Activated CD4-positive, CD25-positive, alpha-beta regulatory T cell treated with anti-CD3 and anti-CD28 coated beads, Interleukin-2, amount 50 U/mL, for 72 hours (primary cell): ENCODE measurements at places on chromosomes 7 and 10.
A peak's percentile ranks its signal among the peaks of the same experiment; 100 is the strongest.

- peak; percentile 36 for DNase-seq
These were observed 7.2 kb upstream of the MBL2 start for GRCh38 chr10:52779541-52780390.

DNA sequence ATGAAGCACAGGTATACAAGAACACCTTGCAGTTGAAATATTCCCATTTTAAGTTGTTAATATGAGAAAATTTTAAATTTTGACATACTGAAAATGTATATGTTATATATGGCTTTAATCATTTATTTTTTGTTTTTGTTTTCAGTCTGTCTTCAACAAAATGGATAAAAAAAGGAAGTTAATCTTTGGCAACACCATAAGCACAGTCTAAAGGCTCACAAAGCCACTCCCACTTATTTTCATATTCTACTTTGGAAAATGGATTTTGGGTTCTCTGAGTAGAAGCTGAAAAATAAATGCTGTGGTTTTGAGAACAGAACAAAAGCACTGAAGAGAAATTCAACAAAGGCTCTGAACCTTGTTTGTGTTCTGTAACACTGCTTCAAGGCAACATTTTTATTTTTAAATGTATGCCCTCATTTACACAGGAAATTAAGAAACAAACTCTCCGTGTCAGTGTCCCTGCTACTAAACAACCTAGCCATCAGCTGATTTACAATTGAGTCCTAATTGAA lies 81.3 kb upstream of the LRRN3 start:
- DNase-seq = no peak

- DNase-seq = no peak
These were observed 45.8 kb upstream of the INSIG1 start for GRCh38 chr7:155251831-155252230.

- DNase-seq = no peak
These were observed 12.7 kb downstream of the XRCC2 start for GRCh38 chr7:152663148-152663740.

- DNase-seq = no peak
These were observed 61.8 kb upstream of the C10orf90 start for GRCh38 chr10:126732308-126732707.

GRCh38 chr10:113093188-113094113 lies 143.4 kb downstream of the TCF7L2 start:
- no peak for DNase-seq

DNA sequence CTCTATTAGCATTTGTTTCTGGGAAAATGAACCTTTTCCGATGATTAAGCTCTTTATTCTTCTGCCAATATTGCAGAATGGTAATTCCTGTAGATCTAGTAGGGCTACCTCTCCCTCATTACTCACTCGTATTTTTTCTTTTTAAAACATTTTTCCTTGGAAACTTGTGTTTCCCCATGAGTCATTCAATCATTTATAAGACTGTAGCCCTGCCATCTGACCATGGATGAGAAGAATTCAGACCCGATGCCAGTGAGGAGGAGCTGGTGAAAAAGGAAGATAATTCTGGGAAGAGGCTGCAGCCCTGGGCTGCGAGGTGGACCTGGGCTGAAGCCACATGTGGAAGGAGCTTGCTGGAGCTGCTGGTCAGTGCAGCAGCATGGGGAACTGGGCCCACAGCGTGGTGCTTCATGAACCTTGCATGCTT lies 242.8 kb downstream of the KLF6 start:
- DNase-seq = no peak

- no peak for DNase-seq
These were observed 25.2 kb upstream of the PLCE1 start for GRCh38 chr10:93968540-93968945.

DNA sequence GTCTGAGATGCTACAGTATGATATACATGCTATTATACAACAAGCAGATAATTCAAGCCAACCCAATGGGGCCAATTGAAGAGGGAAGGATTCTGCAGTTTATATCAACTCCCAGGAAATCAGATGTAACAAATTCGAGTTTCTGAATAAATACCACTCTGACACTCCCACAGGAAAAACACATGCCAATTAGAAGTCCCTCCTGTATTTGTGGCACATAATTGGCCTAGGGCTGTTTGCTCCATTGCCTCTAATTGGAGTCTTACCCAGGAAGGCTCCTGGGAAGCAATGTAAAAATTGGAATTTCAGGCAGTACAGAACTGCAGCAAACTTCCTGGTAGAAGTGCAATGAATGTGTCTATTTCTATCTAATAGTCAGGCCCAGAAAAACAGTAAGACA lies 4.7 kb downstream of the PPA1 start:
- DNase-seq = no peak
